ENCODE measurements at places on chromosomes 3 and 15. TPM values are rescaled to one million over a fixed set of nuclear protein-coding genes. Genes with fewer than 3 reads are reported as not detected.

GRCh38 chr3:85312331-85312730 lies 353.5 kb downstream of the CADM2 start:
- DNase-seq = no peak
- no peaks in the 10 kb centered on the region for H3K27me3 ChIP-seq
- no peak overlapping the region for H3K27ac ChIP-seq
- no peaks in the 10 kb centered on the region for H3K36me3 ChIP-seq
- H3K4me1 ChIP-seq = no peaks in the 10 kb centered on the region

GRCh38 chr3:48561045-48561736 lies 2.4 kb downstream of the UCN2 start:
- no peaks in the 10 kb centered on the region for H3K27me3 ChIP-seq
- H3K27ac ChIP-seq = no peak overlapping the region

ALDH1L1 gene
- total RNA-seq = 15.4 TPM

GRCh38 chr3:49856181-49857005 lies at the start of gene TRAIP:
TSS of gene TRAIP (minus strand) at chr3:49856564. CDS start at chr3:49856453, 111 bp downstream.
- no peaks in the 10 kb centered on the region for H3K27me3 ChIP-seq
- DNase-seq = peak; percentile 95
- H3K4me3 ChIP-seq = peak within 1 kb of the TSS; percentile 73

ADCY5 gene
- 10.4 TPM for total RNA-seq

GRCh38 chr3:28577941-28578500 lies 229.4 kb upstream of the AZI2 start:
- no peaks in the 10 kb centered on the region for H3K27me3 ChIP-seq
- no peak overlapping the region for H3K4me3 ChIP-seq
- H3K4me1 ChIP-seq = no peaks in the 10 kb centered on the region
- H3K27ac ChIP-seq = no peak overlapping the region
- no peaks in the 10 kb centered on the region for H3K36me3 ChIP-seq

- H3K27ac ChIP-seq = no peak overlapping the region
- no peaks in the 10 kb centered on the region for H3K36me3 ChIP-seq
- DNase-seq = no peak
- H3K27me3 ChIP-seq = no peaks in the 10 kb centered on the region
- no peaks in the 10 kb centered on the region for H3K4me1 ChIP-seq
Measured at GRCh38 chr3:184497804-184498203, 63.8 kb upstream of the EPHB3 start.

COMMD2 gene
- total RNA-seq = 10.4 TPM

DNA sequence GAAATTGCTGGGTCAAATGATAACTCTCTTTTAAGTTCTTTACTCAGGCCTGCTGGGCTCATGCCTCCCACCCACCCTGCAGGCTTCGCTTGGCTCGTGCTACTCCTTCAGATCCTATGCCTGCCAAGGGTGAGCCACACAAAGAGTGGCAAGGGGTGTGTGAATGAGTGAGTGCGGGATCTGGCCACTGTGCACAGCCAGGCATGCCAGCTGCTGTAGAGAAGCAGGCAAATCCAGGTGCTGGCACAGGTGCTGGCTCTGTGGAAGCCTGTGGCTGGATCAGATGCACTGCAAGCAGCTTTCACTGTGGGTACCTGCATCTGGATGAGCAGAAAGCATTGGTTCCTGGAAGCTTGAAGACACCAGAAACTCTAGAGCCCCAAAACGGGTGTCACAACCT lies 1055.7 kb upstream of the EPHA6 start:
- no peak overlapping the region for H3K4me3 ChIP-seq
- H3K27me3 ChIP-seq = no peaks in the 10 kb centered on the region
- no peak overlapping the region for H3K27ac ChIP-seq

DNA sequence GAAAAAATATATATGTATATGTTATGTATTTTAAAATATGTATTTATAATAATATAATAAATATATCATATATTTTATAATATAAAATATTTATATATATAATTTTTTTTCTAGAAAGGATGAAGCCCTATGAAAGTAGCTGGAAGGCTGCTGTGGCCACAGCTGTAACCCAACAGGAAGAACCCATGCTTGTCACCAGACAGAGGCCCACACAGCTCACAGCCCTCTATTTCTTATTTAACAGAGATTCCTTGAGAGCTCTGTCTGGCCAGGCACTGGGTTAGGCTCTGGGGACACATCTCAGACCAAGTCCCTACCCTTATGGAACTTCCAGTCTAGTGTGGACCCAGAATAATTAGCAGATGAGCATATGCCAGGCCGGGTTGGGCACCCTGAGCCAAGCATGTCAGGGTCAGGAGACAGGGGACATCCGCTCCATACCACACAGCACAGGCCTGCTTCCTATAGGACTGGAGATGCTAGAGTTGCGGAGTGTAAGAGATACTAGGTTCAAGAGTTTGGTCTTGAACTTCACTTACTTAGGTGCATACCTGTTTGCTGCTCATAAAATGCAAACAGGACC lies 20.5 kb downstream of the MGLL start:
- no peak overlapping the region for H3K4me3 ChIP-seq
- H3K27me3 ChIP-seq = no peaks in the 10 kb centered on the region
- no peaks in the 10 kb centered on the region for H3K4me1 ChIP-seq
- no peak for DNase-seq
- H3K36me3 ChIP-seq = no peaks in the 10 kb centered on the region
- H3K27ac ChIP-seq = no peak overlapping the region

LYZL4 gene
- total RNA-seq = not detected

GRCh38 chr15:64779024-64779423 lies 3.6 kb upstream of the RBPMS2 start:
- H3K4me1 ChIP-seq = no peaks in the 10 kb centered on the region
- no peak for DNase-seq
- H3K27ac ChIP-seq = no peak overlapping the region
- H3K36me3 ChIP-seq = no peaks in the 10 kb centered on the region
- no peaks in the 10 kb centered on the region for H3K27me3 ChIP-seq

DNA sequence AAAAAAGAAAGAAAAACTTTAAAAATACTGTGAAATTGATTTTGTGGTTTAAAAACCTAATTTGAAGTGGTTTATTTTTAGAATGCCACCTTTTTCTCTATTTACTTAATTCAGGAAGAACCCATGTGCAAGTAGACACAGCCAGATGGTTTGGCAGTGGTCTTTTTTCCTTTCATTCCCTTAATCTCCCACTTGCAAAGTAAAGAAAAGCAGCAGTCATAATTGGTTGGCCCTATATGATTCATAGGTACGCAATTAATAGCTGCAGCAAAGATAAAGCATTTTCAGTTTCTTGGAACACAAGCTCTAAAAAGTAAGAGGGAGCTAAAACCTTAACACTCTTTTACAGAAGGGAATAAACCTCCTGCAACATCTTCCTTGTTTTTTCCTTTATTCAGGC lies 115.3 kb downstream of the MECOM start:
- H3K27ac ChIP-seq = no peak overlapping the region
- DNase-seq = no peak
- no peak overlapping the region for H3K4me3 ChIP-seq
- no peaks in the 10 kb centered on the region for H3K36me3 ChIP-seq
- peaks cover 5% of the 10 kb centered on the region for H3K4me1 ChIP-seq
- no peaks in the 10 kb centered on the region for H3K27me3 ChIP-seq

DNA sequence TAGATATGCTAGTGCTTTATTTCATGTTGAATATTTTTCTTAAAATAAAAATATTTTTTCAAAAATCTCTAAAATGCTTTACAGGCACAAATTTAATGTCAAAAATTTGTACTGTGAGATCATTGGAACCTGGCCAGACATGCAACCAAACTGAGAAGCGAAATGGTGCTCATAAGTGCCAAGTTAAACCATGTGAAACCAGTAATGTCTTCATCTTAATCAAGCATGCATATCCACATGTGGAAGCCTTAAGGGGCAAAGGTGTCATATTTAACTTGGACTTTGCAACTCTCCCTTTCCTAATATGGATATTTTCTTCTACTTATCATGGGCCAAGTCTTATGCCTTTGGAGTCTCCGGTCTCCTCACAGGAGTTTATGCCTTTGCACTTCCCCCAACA lies 208.9 kb upstream of the COL8A1 start:
- no peaks in the 10 kb centered on the region for H3K27me3 ChIP-seq
- no peaks in the 10 kb centered on the region for H3K36me3 ChIP-seq
- no peak overlapping the region for H3K27ac ChIP-seq
- no peak overlapping the region for H3K4me3 ChIP-seq
- no peak for DNase-seq

DNA sequence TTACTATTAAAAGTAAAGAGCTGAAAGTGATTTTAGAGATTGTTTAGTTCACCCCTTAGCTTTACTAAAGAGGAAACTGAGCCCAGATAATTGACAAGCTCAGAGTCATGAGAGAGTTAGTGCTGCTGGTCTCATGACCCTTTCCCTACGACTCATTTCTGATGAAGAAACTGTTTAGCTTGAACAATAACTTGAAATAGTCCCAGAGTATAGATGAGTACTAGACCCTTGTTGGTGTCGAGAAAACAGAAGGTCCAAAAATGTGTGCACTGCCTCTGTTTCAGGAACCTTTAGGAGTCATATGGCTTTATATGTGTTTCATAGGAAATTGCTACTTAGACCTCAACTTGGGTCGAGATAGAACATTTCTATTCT lies 58.2 kb downstream of the IL16 start:
- no peak overlapping the region for H3K27ac ChIP-seq
- H3K4me3 ChIP-seq = no peak overlapping the region
- H3K36me3 ChIP-seq = no peaks in the 10 kb centered on the region
- no peaks in the 10 kb centered on the region for H3K4me1 ChIP-seq
- no peak for DNase-seq
- no peaks in the 10 kb centered on the region for H3K27me3 ChIP-seq

GRCh38 chr15:42283671-42284070 lies 10.4 kb upstream of the TMEM87A start:
- no peaks in the 10 kb centered on the region for H3K27me3 ChIP-seq
- H3K27ac ChIP-seq = no peak overlapping the region
- peaks cover 10% of the 10 kb centered on the region for H3K36me3 ChIP-seq
- H3K4me1 ChIP-seq = peaks cover 9% of the 10 kb centered on the region

GHSR gene
- not detected for total RNA-seq

DNA sequence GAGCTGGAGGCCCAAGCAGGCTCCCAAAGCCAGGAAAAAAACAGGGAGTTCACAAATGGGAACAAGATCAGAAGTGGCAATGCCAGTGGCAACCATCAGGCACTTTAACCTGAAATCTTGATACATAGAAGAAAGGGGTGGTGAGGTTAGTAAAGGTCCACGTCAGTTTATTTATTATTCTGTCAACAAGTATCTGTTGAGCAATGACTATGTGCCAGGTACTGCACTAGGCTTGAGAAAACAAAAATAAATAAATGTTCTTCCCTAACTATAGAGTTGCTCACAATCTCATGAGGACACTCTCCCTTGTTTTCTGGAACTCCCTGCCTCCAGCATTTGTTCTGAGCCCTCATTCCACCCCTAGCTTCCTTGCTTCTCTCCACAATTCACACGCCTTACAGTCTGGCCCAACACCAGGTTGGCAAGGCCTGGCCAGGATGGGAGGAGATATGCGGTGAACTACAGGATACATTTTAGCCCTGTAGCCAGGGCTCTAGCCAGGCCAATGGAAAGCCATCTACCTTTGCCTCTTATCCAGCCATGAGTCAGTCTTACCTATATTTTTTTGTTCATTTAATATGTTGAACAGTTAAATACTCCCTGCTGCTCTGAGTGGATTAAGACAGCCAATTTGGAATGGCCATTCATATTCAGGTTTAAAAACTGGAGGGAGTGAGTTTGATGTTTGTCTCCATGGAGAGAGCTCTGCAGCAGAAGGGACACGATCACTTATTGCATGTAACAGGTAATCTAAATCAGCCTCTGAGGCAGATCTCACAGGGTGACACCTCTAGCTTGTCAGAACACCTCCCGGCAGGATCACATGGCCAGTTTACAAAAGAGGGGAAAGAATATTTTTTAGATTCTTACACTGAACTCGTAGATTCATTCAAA lies 161.9 kb upstream of the ATP11B start:
- H3K27ac ChIP-seq = no peak overlapping the region
- no peak overlapping the region for H3K4me3 ChIP-seq
- DNase-seq = no peak
- H3K27me3 ChIP-seq = no peaks in the 10 kb centered on the region
- H3K36me3 ChIP-seq = no peaks in the 10 kb centered on the region
- peaks cover 8% of the 10 kb centered on the region for H3K4me1 ChIP-seq

GRCh38 chr15:25737218-25737643 lies 125.9 kb downstream of the ATP10A start:
- H3K4me1 ChIP-seq = no peaks in the 10 kb centered on the region
- H3K27me3 ChIP-seq = no peaks in the 10 kb centered on the region
- H3K36me3 ChIP-seq = no peaks in the 10 kb centered on the region
- no peak overlapping the region for H3K27ac ChIP-seq
- no peak for DNase-seq
- no peak overlapping the region for H3K4me3 ChIP-seq

DNA sequence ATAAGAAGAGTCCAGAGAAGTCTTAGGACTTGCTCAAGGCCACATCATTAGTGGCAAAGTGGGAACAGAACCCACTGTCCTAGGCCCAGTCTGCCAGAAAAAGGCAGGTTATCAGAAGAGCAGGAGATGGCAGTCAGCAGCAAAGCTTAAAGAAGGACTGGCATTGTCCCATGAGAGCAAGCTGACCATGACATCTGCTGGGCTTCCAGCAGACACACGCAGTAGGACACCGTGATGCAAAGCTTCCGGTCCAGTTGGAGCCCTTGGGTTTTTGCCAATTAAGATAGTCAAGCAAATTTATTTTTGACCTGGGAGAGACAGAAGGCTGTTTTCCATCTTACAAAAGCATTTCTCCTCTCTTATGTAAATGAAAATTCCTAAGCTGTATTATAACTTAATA lies 42.1 kb downstream of the ZBTB38 start:
- peaks cover 50% of the 10 kb centered on the region for H3K4me1 ChIP-seq
- H3K4me3 ChIP-seq = no peak overlapping the region
- peak overlapping the region; percentile 91 for H3K27ac ChIP-seq
- H3K36me3 ChIP-seq = no peaks in the 10 kb centered on the region
- DNase-seq = peak; percentile 51

DNA sequence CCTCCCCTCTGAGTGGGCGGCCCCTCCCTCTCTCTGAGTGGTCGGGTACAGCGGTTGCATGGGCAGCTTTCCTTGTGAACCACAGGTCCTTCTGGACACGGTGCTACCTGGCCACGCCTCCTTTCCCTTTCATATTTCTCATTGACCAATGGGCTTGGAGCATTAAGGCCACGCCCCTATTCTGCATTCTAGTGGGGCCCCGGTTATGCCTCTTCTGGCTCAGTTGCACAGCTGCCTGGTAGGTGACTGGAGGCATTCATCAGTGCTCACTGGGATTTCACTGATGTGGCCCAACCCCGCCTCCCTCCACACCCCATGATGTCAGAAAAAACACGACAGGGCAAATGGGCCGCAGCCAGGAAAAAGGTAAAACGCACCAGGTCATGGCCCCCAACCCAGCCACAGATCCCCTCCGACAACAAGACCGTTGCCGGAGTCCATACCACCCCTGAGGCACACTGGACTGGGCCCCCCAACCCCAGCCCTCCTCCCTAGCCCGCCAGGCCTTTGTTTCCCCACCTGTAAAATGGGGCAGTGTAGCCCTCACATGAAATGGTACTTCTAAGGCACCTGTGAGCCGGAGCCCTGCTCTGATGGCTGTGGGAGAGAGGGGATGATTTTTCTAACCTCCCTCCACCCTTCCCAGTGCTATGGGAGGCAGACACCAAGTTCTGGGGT lies 26.3 kb downstream of the NGRN start:
- H3K27me3 ChIP-seq = no peaks in the 10 kb centered on the region
- peaks cover 10% of the 10 kb centered on the region for H3K4me1 ChIP-seq
- peak; percentile 47 for DNase-seq
- no peak overlapping the region for H3K27ac ChIP-seq
- H3K4me3 ChIP-seq = no peak overlapping the region
